ENCODE measurements at places on chromosomes 4 and X.

- no peak for DNase-seq
Observed at GRCh38 chr4:73772363-73772762, 32.0 kb downstream of the CXCL8 start.

DNA sequence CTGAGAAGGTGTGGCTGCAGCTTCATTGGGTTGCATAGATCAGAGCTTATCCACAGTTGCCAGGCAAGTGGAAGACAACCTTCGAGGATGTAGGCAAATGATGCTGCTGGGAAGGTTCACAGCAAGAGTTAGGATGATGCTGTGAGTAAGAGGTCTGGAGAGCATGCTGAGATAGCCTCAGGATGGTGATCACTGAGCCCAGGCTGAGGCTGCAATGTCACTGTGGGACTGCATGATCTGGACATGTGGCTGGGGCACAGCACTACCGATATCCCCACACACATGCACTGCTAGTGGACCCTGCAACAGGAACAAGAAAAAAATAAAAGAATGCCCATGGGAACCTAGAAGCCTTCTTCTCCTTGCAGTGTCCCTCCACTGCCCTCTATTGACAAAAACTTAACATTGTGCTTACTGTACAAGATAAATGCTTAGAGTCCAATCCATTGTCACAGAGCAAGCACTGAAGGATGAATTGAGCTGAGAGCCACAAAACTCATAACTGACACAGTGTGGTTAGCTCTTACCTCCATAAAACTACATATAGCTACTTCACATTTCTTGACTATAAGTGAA lies 105.6 kb downstream of the CNKSR2 start:
- DNase-seq: peak; percentile 30

DNA sequence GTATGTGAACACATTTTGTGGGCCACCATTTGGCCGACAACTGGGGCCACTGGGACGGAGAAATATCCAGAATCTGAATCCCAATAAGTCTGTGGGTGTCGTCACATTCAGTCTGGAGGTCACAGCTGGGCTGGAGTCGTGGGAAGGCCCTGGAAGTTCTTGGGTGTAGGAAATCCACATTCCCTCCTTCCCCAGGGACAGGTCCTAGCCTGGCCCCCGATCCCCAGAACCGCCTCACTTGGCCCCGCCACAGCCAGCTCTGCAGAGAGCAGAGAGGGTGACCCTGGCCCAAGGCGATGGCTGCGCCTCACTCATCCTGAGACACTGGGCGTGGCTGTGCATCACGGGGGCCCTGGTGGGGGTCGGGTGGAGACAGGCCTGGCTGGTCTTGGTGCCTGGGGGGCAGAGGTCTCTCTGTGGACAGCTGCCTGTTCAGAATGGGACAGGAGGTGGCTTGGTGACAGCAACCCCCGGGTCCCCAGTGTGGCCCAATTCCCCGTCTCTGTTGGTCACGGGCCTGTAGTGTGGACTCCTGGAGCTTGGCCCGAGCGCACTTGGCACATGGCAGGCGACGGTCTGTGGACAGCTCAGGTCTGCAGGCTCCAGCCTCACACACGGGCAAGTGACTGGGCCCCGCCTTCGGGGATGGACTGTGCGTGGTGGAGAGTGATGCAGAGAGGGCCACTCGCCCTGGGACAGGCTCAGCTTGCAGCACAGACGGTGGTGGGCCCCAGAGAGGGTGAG lies 16.4 kb downstream of the DOK7 start:
- no peak for DNase-seq

DNA sequence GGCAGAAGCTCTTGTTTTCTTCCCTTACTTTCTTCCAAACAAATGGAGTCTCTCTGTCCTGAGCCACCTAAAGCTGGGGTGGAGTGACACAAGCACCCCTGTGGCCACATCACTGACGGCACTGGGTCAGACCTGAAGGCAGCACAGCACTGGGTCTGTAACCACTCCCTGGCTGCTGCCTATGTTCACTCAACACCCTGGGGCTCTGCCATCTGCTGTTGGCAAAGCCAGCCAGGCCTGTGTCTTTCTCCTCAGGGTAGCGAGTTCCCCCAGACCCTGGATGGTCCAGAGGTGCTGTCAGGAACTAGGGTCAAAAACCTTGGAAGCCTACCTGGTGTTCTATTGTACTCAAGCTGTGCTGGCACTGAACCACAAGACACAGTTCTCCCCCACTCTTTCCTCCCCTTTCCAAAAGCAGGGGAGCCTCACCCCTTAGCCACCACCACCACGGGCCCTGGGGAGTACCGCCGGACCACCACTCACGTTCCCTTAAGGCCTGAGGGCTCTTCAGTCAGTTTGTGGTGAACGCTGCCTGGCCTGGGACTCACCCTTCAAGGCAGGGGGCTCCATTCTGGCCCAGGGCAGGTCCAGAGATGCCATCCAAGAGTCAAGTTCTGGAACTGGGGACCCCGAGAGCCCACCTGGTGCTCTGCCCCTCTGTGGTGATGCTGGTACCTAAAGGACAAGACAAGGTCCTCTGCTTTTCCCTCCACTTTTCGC lies 31.5 kb downstream of the TMEM271 start:
- DNase-seq: no peak

DNA sequence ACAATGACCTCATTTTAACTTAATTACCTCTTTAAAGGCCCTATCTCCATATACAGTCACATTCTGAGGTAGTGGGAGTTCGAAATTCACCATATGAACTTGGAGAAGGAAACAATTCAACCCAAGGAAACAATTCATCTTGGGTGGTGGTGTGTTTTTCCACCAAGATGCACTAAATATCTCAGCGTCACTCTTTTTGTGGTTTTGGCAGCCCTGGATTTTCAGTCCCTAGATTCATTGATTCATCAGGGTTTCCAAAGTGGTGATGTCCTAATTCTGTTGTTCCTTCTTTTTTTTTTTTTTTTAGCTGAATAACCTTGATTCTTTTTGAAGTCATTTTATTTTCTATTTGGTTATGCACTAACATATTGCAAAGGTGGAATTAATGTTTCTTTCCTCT lies 162.6 kb upstream of the RAPGEF2 start:
- DNase-seq: no peak

- no peak for DNase-seq
Observed at GRCh38 chr4:3518511-3518880, 13.7 kb downstream of the LRPAP1 start.

DNA sequence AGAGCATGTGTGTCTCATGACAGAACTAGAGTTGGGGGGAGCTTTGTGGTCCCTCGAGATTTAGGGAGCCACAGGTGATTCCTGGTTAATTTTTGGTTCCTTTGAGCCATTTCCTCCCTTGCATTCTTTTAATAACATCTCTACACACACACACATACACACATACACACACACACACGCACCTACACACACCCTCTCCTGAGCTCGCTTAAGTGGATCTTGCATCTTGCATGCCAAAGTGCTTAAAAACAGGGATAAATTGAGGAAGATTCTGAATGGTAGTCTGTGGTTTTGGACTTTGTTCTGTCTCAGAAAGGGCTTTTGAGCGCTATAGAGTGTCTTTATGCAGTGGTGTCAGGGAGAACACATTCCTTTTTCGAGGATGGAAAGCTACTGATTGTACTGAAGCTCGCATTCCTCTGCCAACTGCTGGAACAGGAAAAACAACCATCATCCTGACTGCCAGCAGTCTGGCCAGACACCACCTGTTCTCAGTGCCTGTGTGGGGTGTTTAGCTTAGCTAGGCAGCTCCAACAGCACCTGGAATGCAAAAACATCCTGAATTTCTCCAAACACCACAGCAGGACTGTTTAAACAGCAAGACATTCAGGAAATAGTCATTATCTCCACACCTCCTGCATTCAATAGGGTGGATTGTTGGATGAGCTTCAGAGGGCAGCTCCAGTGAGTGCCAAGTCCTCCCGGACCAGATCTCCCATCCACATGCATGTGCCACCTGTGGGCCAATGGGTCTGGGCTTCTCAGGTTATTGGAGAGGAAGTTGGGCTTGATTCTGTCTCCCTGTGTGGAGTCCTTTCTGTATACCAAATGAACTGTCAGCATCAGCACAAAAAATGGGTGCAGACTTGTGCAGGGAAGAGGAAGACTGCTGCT lies 21.9 kb upstream of the IGFBP7 start:
- peak; percentile 29 for DNase-seq

DNA sequence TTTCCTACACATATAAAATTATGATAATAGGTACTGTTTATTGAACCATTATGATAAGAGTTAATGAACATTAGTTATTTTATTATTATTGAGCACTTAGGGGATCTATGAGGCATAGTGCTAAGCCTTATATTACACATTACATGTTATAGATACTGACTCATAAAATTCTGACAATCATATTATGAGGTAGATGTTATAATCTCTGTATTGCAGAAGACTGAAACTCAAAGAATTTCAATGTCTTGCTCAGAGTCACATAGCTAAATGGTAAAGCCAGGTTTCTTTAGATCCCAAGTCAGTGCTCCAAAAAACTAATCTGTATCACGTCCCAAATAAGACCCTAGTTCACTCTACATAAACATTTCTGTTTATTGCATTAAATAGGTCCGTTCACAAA lies 207.2 kb upstream of the CNKSR2 start:
- DNase-seq: no peak

DNA sequence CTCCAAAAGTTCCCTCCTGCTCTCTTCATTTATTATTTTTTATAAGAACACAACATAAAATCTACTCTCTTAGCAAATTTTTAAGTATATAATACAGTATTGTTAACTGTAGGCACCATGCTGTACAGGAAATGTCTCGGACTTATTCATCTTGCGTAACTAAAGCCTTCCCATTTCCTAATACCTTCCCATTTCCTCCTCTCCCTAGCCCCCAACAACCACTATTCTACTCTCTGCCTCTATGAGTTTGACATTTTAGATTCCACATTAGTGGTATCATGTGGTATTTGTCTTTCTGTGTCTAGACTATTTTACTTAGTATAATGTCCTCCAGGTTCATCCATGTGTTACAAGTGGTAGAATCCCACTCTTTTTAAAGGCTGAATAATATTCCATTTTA lies 15.8 kb upstream of the SYTL4 start:
- DNase-seq: no peak

DNA sequence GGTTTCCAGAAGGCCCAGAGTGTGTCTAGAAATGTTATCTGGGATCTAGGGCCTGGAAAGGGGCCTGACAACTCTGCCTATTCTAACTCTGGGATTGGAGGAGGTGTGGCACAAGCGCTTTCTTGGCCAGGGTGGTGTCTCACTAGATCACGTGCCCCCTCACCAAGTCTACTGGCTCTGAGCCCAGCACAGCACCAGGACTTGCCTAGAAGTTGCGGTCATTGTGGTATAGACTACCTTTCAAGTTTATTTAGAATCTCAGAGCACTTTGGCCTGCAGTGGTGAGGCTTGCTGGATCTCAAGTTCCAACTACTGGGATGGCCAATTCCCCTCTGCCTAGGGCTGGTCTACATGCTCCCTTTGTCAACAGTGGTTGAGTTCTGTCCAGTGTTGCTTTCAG lies 223.3 kb upstream of the MAGEB2 start:
- DNase-seq: no peak

DNA sequence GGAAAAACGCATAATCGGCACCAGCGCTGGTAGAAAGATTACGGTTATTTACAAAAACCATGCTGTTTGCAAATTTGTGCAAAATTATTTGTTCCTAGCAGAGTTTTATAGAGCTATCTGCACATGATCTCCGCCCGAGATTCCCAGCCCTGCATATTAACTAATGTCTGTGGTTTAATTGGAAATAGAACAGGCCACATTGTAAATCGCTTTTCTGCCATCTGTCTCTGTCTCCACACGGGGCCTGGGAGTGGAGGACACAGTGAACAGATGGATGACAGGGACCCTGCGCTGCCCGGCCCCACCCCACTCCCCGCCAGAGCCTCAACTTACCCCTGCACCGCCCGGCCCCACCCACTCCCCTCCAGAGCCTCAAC lies 126.9 kb downstream of the FAM53A start:
- no peak for DNase-seq

GRCh38 chr4:18012807-18013462 lies 8.6 kb downstream of the LCORL start:
- DNase-seq: no peak

- DNase-seq: no peak
Observed at GRCh38 chrX:111127038-111127437, 31.0 kb downstream of the PAK3 start.

DNA sequence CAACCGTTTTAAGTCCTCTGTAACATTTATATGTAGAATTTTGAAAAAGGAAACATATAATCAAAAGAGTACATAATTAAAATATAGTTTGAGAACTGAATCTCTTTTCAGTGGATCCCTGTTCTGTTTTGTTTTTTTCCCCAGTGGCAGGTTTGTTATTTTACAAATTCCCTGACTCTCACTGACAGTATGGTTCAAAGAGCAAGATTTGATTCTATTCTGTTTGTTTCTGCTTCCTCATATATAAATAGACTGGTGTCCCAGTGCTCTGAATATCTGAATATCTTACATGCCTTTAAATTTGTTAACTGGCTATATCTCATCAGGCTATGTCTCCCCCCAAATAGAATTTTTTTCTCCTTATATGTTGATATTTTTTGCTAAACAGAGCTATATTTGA lies 16.6 kb downstream of the SULT1E1 start:
- DNase-seq: no peak

- DNase-seq: no peak
Observed at GRCh38 chrX:41409006-41409405, 38.1 kb upstream of the NYX start.

Data from NCI-H1105 (cell line).